ENCODE measurements at places on chromosomes 5 and 9.

DNA sequence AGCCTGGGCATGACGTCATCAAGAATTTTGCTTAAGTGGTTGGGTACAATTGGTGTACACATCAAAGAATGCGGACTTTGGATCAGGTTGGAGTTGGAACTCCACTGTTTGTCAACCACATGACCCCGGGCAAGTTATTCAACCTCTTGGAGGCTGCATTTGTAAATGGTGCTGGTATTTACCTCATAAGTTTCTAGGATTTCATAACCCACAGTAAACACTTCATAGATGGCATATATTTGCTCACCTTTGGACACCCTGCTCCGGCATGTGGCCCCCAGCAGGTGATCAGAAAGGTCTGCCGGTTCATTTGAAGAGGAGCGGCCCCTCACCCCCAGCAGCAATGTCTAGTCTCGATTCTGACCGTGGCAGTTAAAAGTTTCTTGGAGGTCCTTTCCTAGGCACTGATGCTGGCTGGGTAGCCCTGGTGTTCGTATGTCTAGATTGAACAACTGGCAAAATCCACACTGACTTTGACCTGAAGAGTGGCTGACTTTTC lies 60.6 kb downstream of the IL6ST start:
- no peak for DNase-seq

DNA sequence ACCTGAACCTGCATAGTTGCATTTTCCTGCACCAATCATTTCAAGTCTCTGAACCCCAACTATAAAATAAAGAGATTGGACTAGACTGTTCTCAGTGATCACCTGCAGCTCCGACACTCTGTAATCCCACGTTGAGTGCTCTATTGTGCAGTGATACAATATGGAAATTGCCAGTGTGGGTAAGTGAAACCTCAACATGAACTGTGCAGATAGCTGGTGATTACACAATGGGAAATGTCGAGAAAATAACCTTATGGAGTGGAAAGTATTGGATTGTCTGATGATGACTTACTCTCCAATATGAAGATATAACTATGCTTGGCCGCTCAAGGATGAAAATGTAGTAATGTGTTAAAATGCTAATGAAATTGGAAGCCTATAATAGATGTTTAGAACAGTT lies 293.1 kb upstream of the BRINP1 start:
- no peak for DNase-seq

GRCh38 chr9:133986061-133986460 lies 6.1 kb downstream of the VAV2 start:
- no peak for DNase-seq

DNA sequence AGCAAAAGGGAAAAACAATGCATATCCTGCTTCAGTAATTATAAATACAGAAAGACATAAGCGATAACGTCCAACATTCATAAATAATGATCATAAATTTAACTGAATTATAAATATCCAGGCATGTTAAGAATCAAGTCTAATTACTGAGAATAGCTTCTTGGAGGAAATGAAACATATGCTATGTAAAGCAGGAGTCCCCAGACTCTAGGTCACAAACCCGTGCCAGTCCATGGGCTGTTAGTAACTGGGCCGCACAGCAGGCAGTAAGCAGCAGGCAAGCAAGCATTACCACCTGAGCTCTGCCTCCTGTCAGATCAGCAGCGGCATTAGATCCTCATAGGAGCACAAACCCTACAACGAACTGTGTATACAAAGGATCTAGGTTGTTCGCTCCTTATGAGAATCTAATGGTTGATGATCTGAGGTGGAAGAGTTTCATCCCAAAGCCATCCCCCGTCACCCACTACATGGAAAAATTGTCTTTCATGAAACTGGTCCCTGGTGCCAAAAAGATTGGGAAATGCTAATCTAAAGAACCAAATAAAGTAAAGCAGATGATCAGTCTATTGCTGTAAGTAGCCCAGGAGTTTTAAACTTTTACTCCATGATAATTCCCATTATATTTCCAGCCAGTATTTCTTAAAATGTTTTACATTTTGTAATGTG lies 50.4 kb downstream of the CERT1 start:
- DNase-seq, result no peak

DNA sequence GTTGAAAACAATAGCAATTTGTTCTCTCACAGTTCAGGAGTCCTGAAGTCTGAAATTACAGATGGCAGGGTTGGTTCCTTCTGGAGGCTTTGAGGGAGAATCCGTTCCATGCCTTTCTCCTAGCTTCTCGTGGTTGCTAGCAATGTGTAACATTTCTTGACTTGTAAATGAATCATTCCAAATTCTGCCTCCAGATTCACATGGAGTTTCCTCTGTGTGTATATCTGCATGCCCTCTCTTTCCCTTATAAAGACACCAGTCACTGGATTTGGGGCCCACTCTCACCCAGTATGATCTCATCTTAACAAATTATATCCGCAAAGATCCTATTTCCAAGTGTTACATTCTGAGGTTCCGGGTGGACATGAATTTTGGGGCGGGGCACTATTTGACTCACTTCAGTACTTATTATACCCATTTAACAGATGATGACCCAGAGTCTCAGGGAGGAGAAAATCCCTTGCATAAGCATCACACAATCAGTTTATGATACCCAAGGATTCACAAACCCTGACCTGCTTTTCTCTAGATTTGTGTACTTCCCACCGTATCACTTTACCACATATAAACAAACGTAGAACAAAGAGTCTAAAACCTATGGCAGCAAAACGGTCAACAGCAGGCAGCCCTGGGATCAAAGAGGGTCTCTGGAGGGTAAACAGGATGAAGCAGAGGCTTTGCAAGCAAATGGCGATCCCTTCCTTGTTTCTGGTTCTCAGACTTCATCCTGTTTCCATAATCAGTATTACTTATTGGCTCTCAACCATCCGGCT lies 93.7 kb downstream of the C9orf152 start:
- no peak for DNase-seq

GRCh38 chr5:5418764-5419163 lies 3.7 kb upstream of the ICE1 start:
- DNase-seq, result no peak

- no peak for DNase-seq
Observed at GRCh38 chr9:37909326-37909725, 5.4 kb upstream of the SLC25A51 start.

DNA sequence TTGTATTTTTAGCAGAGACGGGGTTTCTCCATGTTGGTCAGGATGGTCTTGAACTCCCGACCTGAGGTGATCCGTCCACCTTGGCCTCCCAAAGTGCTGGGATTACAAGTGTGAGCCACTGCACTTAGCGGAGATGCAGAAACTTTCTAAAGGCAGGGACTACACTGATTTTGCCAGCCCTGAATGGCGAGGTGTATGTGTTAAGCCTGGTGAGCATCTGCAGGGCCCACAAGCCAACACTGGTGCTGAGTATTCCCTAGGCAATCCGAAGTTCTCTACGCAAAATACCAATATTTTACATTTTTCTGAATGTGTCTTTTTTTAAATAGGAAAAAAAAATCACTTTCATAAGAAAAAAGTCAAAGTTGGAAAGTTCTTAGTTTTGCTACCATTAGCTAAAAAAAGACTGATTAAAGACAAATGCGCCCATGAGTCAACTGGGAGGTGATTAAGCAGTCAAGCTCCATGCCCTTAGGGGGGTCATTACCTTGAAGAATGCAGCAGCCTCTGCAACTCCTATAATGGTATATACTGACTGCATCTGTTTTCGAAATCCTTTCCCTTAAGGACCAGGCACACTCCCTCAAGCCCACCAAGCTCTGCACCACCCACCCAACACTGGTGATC lies 502.8 kb downstream of the BNC2 start:
- DNase-seq, result no peak

- peak; percentile 52 for DNase-seq
Observed at GRCh38 chr5:2038321-2039179, 155.8 kb upstream of the IRX4 start.

GRCh38 chr5:76175051-76175666 lies 92.0 kb downstream of the SV2C start:
- no peak for DNase-seq

DNA sequence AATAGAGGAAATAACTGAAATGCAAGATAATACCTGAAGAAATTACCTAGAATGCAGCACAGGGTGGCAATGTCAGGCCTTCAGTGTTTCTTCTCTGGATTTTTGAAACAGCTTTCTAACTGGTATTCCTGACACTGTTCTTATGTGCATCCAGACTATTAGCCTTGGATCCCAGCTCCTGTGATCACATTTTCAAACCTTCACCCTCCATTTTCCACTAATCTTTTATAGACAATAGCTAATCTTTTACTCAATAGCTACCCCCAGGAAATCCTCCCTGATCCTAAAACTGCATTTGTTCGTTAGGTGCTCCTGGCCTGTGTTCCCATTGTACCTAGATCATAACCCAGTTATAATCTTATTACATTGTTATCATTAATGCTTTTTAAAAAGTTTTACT lies 101.5 kb upstream of the DHFR start:
- no peak for DNase-seq

- DNase-seq, result no peak
Observed at GRCh38 chr9:73845954-73846690, 651.0 kb upstream of the RORB start.

DNA sequence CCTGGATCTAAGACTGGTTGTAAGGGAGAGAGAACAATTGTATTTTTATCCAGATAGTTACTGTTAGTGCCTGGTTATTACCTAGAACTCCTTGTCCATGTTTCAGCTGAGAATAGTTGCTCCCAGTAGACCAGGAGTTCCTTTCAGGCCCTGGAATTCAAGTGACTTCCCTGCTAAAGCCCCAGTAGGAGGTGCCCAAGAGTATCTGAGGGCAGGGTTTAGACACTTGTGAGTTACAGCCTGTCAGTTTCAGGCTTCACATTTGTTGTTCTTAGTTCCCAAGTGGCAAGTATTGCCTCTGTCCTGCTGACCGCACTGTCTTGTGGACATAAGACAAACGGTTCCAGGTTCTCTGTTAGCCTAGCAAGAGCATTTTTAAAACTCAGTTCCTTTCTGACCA lies 743.9 kb upstream of the SEMA6A start:
- no peak for DNase-seq

- DNase-seq, result no peak
Observed at GRCh38 chr9:118058227-118058626, 354.0 kb downstream of the TLR4 start.

GRCh38 chr9:34954225-34954624 lies 3.9 kb upstream of the PHF24 start:
- DNase-seq, result no peak

DNA sequence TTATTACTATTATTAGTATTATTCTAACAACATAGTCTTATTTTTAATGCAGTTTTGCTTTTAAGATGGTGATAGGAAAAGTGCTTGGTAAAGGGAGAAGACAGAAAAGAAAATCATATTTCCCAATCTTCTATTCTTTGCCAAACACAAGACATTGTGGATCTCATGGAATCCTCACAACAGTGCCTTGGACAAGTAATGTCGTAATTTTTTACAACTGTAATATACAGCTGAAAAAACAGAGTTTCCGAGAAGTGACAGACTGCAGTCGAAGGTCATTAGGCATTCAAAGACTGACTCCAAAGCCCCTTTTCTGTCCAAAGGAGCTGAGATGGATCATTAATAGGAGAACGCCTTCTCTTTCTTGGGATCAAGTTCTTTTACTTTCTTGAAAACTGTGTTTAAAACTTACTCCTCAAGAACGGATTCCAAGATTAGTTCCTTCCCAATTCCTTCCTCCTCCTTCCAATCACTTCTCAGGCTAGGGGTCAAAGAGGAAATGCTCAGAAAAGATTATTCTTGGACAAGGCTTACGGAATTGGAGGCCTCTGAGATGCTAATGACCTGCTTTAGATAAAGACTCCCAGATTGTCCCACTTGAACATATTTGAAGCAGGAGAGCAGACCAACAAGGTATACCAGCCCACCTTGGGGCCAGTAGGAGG lies 24.3 kb upstream of the TRIM32 start:
- no peak for DNase-seq

- no peak for DNase-seq
Observed at GRCh38 chr9:12290166-12290869, 402.9 kb upstream of the TYRP1 start.

DNA sequence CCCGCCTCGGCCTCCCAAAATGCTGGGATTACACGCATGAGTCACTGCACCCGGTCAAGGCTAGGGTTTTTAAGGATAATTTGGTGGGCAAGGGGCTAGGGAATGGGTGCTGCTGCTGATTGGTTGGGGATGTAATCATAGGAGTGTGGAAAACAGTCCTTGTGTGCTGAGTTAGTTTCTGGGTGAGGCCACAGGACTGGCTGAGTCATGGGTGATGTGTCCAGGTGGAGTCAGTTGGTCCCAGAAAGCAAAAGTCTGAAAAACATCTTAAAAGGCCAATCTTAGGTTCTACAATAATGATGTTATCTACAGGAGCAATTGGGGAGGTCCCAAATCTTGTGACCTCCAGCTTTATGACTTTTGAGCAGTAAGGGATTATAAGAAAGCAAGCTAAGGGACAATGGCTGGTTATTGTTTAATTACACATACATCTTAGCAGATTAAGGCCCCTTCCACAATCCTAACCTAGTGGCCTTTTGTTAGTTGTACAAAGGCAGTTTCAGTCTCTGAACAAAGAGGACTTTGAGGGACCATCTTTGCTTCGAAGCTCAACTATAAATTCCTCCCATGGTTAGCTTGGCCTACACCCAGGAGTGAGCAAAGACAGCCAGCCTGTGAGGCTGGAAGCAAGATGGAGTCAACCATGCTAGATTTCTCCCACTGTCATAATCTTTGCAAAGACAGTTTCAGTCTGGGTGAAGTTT lies 5.5 kb upstream of the AOPEP start:
- no peak for DNase-seq

GRCh38 chr9:111150181-111150580 lies 111.9 kb upstream of the LPAR1 start:
- no peak for DNase-seq

DNA sequence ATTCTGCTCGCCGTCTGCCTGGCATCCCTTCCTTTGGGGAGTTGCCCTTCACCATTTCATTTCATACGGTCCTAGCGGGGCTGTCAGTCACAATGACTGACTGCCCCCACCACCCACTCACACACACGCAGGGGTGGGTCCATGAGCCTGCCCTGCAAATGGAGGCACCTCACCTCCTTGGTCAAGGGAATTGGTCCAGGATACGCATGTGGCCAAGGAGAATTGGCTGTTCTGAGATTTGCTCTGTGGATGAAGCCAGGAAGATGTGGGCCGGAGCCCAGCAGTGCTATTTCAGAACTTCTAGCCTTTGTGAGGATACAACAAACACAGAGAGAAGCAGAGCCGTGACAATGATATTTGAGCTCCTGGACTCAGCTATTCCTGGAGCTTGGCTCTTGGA lies 17.0 kb downstream of the C1QTNF2 start:
- DNase-seq, result peak; percentile 64

DNA sequence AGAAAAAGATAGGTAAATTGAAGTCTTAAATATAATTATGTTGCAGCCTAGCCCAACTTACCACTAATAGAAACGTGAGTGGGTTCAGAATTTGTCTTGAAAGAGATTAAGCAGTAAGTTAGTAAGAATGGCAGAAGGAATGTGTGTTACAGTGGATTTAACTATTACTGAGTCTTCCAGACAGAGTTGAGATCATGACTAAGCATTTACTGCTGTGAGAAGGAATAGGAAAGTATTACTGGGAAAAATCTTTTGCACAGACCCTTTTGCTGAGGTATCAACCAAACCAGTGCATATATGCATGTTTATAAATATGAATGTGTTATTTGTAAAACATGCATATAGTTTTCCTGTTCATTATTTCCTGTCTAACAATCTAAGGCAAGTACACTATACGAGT lies 112.8 kb upstream of the EFNA5 start:
- DNase-seq, result no peak

GRCh38 chr9:6549106-6549800 lies 96.3 kb downstream of the GLDC start:
- DNase-seq, result no peak
